ENCODE measurements at places on chromosomes 12 and 14. TPM values are rescaled to one million over a fixed set of nuclear protein-coding genes. Genes with fewer than 3 reads are reported as not detected.

DNA sequence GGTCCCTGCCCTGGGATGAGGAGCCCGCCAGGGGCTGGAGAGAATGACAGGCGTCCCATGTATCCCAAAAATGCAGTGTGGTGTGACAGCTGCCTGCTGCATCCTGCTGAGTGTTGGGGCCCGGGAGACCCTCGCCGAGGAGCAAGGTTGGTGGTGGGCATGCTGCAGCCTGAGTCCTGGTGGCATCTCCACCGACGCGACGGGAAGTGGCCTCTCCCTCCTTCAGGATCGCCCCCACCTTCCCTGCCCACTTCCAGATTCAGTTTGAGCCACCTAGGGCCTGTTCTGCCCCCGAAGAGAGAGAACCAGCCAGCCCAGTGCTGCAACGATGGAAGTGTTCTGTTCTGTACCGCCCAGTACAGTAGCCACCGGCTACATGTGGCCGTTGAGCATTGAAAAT lies 70.1 kb downstream of the TSPAN9 start:
- no peak for DNase-seq

GRCh38 chr12:8629486-8630033 lies 16.9 kb upstream of the AICDA start:
- peak; percentile 12 for DNase-seq

DNA sequence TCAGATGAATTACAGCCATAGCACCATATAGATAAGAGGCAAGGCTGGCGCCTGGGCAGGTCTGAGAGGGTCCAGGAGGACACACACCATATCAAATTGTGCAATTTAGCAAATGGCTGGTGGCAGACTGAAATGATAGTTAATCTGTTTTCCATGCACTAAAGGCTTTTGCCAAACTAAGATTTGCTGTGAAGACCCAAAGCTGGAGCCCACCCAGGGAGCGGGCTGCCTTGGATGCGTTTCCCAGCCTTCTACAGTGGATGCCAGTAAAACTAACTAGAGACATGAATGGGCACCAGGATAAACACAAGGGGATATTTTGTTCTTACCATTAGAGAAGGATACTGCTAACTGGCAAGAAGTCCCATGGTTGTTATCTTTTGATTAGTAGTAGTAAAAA lies 475.1 kb downstream of the DPF3 start:
- no peak for DNase-seq

The RNF212B gene
- total RNA-seq = not detected

GRCh38 chr14:102490456-102490855 lies 19.1 kb downstream of the ANKRD9 start:
- DNase-seq = no peak

The SLC6A12 gene
- total RNA-seq = not detected

GRCh38 chr12:53975064-53975471 lies 314 bp upstream of the HOTAIR start:
- no peak for DNase-seq

The LBHD2 gene
- total RNA-seq = not detected

GRCh38 chr12:12724421-12725085 lies 7.4 kb downstream of the CDKN1B start:
- DNase-seq = no peak

DNA sequence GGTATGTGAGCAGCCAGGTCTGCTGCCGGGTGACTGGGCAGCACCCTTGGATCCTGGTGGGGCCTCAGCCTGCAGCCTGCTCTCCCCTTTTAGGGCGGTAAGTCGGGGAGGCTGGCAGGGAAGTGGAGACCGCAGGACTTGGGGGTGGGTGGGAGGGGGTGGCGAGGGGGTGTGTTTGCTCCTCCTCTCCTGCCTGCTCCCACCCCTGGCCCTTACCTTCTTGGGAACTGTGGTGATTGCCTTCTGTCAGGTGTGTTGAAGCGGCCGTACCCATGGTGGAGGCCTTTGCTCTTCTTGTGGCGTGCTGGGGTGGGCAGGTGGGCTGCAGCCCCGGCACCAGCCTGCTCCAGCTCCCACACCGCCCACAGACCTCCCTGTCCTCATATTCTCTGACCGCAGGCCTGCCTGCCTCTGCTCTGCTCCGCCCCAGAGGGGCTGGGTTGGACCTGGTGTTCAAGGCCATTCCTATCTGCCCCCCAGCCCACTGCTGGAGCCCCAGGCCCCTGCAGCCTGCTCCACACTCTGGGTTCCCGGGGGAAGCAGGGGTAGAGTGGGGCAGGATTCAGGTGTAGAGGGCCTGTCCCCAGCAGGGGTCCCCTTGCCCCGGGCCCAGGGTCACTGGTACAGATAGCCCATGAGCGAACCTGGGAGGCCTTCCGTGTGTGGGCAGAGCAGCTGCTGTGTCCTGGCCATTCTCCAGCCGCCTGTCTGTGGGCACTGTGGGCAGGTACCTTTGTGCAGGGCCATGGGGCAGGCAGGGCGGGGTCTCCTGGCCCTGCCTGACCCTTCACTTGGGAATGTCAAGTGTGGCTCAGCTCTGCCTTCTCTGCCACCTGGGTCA lies 5.2 kb downstream of the TEDC1 start:
- no peak for DNase-seq

DNA sequence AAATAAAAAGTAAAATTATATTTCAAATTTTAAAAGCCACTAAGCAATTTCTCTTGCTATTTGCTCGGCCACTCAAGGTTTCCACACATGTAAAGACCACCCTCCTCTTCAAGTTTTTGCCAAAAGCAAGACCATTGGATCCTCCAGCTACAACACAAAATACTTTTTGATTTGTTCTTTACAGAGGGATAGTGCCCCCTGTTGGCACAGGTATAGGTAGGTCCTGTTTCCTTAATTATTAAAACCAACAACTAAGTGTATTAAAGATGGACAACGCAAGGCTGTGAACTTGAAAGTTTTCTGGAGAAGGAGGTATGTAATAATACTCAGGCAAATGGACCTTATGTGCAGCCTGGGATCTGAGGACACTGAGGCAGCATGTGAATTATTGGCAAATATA lies 23.8 kb downstream of the ATP6V1D start:
- peak; percentile 25 for DNase-seq

- DNase-seq = peak; percentile 49
Observed at GRCh38 chr12:124410354-124411175, 115.7 kb downstream of the RFLNA start.

The SLC2A14 gene
- total RNA-seq = not detected

DNA sequence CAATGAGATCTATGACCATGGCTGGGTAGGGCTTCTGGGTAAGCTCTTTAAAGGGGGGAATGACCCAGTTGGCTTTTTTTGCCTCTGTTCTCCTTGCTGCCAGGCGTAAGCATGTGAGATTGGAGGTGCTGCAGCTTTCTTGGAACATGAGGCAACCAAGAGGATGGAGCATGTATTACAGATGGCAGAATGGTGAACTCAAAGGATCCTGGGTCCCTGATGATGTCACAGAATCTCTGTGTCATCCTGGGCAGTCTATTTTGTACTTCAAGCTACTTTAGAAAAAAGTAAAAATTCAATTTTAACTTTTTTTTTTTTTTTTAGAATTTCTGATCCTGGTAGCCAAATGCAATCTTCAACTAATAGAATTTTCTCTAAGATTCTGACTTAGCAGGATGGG lies 8.0 kb downstream of the KRT82 start:
- no peak for DNase-seq

GRCh38 chr14:37501877-37502276 lies 93.2 kb downstream of the FOXA1 start:
- DNase-seq = no peak

The AICDA gene
- not detected for total RNA-seq

GRCh38 chr14:67409461-67409860 lies 2.5 kb downstream of the PLEK2 start:
- DNase-seq = no peak

DNA sequence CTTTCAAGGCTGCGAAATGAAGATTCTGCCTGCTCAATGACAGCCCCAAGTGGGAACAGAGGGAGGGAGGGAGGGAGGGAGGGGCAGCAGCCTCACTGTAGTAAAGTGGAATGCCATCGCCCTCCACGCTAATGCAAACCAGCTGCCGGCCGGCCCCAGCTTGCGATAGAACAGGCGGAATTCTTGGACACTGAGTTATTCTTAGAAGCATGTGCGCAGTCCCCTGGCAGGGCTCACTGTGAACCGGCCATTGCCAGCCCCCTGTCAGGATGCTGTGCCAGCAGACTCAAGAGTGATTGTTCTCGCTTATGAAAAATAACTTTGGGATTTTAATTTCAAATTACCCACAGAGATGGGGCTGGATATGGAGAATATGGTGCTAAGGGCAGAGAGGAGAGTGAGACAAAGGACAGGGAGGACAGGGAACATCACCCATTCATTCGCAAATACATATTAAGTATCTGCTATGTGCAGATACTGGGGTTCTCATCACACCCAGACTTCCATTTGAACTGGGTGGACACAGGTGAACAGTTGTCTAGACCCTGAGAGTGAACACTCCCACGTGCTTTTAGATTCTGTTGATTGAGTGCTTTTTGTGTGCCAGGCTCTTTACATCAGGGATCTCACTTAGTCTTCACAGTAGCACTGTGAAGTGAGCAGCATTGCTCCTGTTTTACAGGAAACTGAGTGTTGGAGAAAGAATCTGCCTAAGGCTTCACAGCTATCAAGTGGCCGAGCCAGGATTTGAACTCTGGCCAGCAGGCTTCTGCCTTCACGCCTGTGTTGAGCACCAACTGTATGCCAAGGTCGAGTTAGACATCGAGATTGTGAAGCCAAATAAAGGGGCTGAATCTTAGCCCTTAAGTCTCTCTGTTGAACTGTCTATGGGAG lies 192.9 kb downstream of the C12orf75 start:
- peak; percentile 52 for DNase-seq

The DPPA3 gene
- total RNA-seq = not detected

GRCh38 chr14:74531467-74531866 lies 37.9 kb downstream of the ISCA2 start:
- DNase-seq = peak; percentile 29

DNA sequence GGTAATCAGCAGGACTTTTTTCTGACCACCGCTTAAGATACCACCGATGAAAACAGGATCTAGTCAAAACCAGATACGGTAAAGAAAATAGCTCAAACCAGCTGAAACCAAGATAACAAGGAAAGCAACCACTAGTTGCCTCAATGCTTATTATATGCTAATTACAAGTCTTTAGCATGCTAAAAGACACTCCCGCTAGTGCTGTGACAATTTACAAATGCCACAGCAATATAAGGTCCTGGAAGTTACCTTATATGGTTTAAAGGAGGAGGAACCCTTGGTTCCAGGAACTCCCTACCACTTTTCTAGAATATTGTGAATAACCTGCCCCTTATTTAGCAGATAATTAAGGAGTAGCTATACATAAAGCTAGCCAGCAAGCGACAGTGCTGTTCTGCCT lies 976.4 kb upstream of the SEL1L start:
- no peak for DNase-seq

Measured in M059J (cell line).